Stimulated activated CD4-positive, alpha-beta T cell treated with anti-CD3 and anti-CD28 coated beads, Interleukin-2, amount 100 ng/mL, for 48 hours (primary cell): ENCODE measurements at places on chromosomes 11 and 22.

DNA sequence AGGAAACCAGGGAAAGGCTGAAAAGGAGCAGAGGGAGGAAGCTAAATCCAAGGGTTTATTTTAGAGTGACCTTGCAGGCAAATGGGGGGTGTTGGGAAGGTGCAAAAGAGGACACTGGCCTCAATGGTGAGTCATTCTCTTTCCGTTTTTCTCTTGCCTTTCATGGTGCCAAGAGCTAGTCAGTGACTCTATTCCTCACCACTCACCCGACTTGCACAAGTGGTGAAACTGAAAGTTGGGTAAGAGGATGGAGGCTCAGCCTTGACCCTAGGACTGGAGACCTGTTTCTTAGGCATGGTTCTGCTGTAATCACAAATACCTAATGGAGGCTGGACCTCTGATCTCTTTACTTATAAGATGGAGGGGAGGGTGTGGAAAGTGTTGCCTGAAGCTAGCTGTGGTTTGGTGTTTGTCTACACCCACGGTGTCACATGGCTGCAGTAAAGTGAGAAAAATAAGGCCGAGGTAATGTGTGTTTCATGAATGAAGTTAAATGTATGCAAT is 67.3 kb upstream of the CREB3L1 start:
- no peak for DNase-seq

DNA sequence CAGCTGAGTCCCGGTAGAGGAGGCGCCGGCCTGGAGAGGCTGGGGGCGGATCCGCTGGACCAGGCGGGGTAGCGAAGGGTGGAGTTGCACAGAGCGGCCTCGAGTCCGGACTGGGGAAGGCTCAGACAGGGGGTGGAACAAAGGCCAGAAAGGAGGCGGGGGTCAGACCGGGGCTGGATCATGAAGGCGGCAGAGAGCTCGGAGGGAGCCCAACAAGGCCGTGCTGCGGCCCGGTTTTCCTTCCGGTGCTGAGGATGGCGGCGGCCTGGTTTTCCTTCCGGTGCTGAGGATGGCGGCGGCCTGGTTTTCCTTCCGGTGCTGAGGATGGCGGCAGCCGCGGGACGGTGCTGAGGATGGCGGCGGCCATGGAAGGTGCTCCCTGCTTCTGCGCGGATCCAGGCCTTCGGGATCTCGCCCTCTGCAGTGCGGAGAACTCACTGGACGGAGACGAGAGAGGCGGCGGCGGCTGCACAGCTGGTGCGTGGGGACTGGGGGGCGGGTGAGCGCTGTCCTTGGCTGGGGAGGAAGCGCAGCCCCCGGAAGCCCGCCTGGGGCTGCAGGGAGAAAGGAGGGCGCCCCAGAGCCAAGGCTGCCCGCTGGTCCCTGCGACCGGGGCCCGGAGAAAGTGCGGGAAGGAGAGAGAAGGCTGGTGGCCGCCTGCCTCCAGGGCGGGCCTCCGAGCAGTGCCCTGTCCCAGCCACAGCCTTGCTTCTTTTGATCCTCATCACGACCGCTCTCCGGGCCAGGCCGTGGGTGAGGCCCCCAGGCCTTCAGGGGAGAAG is 350.4 kb upstream of the B3GAT1 start:
- no peak for DNase-seq

- DNase-seq = no peak
Measured at GRCh38 chr11:63769042-63769713, 603 bp upstream of the ZFTA start.

GRCh38 chr22:40408718-40409612 is 38.6 kb downstream of the SGSM3 start:
- no peak for DNase-seq

DNA sequence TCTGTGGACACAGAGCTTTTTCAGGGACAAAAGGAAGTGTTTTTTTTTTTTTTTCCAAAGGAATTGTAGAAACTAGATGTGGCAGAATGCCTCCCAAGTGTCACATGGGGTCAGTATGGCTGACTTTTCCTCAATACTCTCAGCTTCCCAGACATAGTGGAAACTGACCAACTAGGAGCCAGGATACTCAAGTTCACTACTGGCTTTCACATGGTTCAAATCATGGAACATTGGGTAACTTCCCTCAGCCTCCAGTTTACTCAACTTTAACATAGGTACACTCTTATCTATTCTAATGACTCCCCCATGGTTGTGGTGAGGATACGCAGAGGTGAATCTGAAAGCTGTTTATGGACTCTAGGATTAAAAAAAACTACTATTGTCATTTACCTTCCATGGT is 1.4 kb downstream of the SLC5A1 start:
- DNase-seq = no peak

GRCh38 chr11:46253258-46254132 is 24.0 kb upstream of the CREB3L1 start:
- no peak for DNase-seq

- DNase-seq = no peak
Measured at GRCh38 chr22:36291831-36292740, 39.2 kb downstream of the APOL1 start.

DNA sequence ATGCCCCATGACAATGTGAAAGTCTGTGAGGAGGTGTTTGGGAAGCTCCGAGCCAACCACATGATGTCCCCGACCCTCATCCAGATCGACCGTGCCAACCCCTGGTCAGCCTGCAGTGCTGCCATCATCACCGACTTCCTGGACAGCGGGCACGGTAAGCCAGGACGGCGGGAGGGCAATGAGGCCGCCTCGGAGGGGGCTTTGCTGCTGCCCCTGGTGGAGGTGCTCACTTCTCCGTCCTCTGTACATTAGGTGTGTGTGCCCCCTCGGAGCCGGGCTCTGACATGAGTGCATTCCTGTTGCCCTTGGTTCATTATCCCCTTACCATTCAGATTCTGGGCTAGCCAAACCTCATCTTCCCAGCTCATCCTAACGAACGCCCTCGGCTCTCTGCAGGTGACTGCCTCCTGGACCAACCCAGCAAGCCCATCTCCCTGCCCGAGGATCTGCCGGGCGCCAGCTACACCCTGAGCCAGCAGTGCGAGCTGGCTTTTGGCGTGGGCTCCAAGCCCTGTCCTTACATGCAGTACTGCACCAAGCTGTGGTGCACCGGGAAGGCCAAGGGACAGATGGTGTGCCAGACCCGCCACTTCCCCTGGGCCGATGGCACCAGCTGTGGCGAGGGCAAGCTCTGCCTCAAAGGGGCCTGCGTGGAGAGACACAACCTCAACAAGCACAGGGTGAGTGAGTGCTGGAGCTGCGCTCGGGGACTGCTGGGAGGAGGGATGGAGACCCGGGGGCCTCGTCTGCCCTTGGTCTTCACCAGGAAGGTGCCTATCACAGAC is 13.8 kb downstream of the ADAMTS15 start:
- DNase-seq = no peak

GRCh38 chr11:69869311-69869939 is 50.2 kb upstream of the FGF3 start:
- DNase-seq = no peak

GRCh38 chr11:119745776-119746535 is 17.0 kb upstream of the NECTIN1 start:
- DNase-seq = no peak

DNA sequence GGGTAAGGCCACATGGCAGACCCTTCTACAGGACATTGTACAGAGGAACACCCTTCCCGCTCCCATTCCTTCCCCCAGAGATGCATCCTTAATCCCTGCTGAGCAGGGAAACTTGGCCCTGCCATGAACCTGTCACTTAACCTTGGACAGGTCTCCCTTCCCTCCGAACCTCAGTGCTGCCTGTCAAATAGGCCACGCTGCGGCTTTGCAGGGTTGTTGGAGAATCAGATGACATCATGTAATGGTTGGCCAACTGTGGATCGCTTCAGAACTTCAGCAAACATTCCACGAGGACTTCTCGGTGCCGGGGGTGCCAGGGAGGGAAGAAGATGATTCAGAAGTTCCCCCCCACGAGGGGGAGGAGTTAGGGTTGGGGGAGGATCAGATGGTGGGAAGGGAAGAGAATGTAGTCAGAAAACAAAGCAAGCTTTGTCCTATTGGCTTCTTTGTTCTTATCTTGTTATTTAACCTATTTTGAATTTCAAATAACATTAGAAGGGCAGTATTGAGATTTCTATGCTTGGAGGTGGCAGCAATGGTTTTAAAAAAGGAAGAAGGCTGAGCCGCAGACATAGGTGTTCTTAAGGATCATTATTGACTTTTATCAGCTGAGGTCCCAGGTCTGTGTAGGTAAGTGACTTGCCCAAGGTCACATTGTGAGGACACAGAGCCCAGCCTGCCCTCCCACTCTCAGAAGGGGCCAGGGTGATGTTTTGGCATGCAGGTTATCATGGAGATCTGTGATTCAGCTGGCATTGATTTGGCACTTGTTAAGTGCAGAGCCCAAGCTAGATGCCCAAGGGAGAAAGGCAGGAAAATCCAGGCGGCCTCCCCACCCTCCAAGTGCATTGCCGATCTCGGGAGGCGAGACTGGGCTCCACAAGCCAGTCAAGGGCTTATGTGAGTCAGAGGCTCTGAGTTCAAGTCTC is 3.1 kb downstream of the CDC42EP1 start:
- DNase-seq = no peak

DNA sequence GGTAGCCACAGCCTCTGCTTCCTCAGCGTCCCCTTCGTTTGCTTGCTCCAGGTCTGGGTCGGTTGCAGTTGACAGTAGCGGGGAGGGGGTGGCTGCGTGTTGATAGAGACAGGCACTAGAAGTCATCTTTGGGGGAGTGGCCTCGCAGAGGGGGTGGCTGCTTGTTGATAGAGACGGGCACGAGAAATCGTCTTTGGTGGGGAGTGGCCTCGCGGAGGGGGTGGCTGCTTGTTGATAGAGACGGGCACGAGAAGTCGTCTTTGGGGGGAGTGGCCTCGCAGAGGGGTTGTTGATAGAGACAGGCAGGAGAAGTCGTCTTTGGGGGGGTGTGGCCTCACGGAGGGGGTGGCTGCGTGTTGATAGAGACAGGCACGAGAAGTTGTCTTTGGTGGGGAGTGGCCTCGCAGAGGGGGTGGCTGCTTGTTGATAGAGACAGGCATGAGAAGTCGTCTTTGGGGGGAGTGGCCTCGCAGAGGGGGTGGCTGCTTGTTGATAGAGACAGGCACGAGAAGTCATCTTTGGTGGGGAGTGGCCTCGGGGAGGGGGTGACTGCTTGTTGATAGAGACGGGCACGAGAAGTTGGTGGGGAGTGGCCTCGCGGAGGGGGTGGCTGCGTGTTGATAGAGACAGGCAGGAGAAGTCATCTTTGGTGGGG is 328.3 kb downstream of the TBC1D22A start:
- no peak for DNase-seq

DNA sequence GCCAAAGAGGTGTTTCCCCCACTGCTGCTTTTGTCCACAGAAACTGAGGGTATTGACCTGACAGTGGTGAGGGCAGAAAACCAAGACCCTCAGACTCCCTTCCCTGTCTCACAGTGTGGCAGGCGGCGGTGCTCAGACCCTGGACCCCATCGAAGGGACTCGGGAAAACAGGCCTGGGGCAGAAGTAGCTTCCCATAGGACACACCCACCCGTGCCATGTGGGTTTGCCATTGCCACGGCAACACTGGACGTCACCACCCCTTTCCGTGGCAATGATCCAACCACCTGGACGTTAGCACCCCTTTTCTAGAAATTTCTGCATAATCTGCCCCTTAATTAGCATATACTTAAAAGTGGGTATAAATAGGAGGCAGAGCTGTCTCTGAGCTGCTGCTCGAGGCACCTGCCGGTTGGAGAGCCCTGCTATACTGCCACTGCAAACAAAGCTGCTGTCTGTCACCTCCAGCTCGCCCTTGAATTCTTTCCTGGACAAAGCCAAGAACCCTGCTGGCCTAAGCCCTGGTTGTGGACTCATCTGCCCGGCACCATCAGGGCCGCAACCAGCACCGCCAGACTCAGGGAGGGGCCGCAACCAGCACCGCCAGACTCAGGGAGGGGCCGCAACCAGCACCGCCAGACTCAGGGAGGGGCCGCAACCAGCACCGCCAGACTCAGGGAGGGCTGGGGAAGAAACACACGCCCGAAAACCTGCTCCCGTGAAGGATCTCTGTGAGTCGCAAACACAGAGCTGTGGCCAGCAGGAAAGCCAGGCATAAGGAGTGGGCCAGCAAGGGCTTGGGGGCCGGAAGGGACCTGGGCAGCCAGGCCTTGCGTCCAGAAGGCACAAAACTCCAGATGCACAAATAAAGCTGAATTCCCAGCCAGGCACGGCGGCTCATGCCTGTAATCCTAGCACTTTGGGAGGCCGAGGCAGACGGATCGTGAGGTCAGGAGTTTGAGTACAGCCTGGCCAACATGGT is 10.4 kb downstream of the MLC1 start:
- DNase-seq = no peak

GRCh38 chr11:66891851-66892660 is 35.2 kb downstream of the LRFN4 start:
- peak; percentile 47 for DNase-seq

DNA sequence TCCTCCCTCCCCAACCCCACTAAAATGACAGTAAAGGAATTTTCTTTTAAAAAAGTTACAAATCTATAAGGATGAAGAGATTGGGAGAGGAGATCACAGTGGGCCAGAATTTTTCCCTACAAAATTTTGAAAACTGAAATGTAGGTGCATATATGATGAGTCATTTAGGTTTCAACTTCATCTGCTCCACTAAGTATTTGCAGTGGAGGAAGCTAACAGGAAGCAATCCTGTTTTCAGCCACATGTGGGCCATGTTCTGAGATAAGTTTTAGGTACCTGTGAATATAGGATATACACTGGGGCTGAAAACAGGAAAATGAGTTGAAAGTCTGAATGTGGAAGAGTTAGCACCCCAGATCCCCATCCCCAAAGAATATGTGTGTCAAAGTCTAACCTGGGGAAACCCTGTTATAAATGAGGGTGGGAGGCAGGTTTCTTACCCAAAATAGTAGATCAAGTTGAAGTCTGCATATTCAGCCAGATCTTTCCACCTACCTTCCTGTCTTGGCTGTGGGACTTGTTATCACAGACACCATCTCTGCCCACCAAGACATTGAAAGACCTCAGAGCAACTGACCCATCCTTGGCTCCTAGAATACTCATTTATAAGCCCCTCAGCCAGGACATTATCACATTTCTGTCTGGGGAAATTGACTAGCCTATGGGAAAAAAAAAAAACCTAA is 87.3 kb downstream of the PACS1 start:
- DNase-seq = no peak

DNA sequence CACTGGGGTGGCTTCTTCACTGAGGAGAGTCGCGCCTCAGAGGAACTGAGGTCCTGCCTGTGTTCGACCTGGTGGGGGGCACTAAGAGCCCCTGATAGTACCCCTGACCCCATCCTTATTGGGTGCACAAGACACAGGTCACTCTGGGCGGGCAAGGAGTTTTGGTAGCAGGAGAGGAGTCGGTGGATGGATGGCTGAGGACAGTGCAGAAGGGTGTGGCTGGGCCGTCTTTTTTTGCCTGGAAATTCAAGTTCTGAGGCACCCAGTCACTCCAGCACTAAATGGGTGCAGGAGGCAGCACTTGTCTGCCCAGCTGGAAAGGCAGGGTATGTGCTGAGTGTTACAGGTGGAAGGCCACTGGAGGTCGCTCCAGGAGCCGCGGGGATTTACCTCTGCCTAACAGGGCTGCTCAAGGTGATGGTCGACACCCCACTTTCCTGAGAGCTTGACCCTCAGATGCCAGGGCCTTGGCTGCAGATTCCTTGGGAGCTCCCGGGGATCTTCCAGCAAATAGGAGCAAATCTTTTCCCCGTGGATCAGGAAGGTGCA is 960 bp downstream of the TSSC4 start:
- DNase-seq = no peak
